ENCODE measurements at places on chromosomes 5 and 9.

- no peak for DNase-seq
Observed at GRCh38 chr5:19880859-19881436, 107.1 kb downstream of the CDH18 start.

DNA sequence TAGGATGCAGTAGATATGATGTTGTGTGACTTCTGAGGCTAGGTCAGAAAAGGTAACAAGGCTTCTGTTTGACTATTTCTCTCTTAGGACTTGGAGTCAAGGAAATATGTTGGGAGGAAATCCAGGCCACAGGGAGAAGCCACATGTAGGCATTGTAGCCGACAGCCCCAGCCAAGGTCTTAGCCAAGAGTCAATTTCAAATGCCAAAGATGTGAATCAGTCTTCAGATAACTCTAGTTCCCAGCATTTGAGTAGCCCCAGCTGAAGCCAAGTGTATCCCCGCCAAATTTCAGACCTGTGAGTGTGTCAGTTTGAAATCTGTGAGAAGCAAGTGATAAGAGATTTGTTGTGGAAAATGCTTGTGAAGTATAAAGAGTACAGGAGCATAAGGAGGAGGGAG is 38.1 kb upstream of the ISL1 start:
- DNase-seq = no peak

DNA sequence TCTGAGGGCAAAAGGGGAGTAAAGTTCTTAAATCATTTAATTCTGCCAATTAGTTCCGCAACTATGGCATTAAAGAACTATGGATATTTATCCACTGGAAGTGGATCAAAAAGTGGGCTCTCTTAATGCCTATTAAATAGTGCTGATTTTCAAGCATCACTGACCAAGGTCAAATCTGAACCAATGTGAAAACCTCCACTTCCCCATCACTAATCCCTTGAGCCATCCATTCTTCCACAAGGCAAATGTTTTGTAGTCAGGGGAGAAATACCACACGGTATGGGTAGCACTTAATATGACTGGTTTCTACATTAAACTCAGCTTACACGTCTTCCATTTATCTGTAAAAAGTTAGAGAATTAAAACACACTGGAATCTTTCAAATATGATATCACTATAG is 57.6 kb downstream of the MLLT3 start:
- DNase-seq = no peak

- no peak for DNase-seq
Observed at GRCh38 chr9:127154390-127155191, 32.2 kb upstream of the ANGPTL2 start.

- no peak for DNase-seq
Observed at GRCh38 chr5:105088961-105089360, 1526.4 kb upstream of the NUDT12 start.

DNA sequence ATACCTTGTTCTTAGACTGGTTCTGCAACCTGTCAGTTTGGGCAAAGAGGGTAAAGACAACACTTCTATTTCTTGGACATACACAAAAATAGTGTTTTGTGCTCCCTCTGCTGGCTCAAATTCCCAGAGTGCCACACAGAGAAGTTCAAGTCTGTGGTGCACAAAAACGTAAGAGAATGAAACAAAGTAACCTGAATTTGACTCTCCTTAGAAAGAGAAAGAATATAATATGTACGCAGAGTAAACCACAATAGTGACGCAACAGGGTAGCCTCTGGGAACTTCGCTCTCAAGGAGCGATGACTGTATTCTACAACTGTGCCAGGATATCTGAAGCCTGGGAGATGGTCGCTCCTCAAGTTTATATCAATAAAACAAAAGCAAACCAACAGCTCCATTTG is 18.5 kb downstream of the DDX31 start:
- DNase-seq = no peak

- DNase-seq = no peak
Observed at GRCh38 chr9:77839459-77840140, 191.5 kb upstream of the GNA14 start.

DNA sequence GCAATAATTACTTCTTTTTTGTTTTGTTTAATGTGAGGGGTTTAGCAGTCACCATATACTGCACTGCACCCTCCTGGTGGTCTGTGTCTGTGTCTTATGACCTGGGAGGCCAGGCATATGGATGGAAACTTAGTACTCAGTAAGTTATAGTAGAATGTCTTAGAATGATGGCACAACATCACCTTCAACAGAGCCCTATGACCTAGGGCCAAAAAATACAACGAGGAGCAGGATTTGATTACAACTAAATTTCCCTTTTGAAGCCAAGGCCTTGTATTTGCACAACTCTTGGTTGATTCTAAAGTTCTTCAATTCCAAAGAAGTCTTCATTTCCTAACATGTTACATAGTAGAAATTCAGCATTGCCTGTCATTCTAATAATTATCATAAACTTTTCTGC is 422.1 kb upstream of the PIK3R1 start:
- no peak for DNase-seq

- DNase-seq = no peak
Observed at GRCh38 chr5:118069452-118069851, 918.9 kb downstream of the DTWD2 start.

DNA sequence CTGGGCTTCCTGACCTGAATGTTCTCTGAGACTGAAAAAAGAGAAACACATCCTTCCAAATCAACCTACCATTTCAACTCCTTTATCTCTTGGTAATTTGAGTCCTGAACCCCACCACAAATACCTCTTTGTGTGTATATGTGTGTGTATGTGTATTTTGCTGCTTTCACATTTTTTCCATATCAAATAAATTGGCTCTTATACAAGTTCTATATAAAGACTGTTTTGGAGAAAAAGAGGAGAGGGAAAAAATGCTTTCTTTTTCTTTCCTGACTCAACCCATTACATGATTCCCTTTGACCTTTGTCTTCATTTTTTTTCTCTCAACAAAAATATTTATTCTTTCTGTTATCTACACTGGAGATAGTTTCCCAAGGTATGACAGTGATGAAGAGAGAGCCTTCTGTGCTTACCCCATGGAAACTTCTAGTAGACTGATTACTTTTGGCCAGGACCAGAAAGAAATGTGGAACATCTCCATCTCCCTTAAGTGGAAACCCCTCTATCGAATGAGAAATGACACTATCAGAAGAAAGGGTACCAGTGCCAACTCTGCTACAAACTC is 85.3 kb downstream of the PAPPA start:
- no peak for DNase-seq

DNA sequence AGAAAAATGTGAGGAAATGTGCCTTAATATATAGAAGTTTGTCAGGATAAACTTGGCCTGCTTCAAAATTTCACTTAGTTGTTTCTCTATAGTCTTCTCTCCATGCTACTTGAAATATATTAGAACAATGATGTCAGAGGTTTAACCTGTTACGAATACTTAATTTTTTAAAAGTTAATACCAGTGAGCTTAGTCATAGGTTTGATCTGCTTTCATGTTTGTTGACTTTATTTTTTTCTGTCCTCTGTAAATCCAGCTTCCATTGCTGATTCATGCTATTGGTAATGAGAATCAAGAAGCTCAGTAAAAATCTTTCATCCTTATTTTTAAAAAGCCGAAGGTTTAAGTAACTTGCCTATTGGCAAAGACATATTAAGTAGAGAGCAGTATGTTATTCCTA is 27.9 kb downstream of the BDP1 start:
- DNase-seq = no peak

GRCh38 chr9:90783964-90784363 is 17.7 kb upstream of the SYK start:
- no peak for DNase-seq

- DNase-seq = no peak
Observed at GRCh38 chr9:125690679-125691078, 16.3 kb downstream of the MAPKAP1 start.

- DNase-seq = no peak
Observed at GRCh38 chr9:83449983-83450382, 88.2 kb downstream of the FRMD3 start.

DNA sequence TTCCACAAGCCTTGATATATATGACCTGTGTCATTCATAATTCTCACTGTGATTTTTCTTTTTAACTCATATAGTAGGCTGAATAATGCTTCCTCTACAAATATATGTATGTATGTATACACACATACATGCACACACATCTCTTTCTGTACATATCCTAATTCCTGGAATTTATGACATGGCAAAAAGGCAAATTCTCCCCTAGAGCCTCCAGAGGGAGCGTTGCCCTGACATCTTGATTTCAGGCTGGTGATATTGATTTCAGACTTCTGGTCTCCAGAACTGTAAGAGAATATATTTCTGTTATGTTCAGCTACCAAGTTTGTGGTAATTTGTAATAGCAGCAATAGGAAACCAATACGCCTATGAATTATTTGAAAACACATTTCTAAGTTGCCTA is 166.6 kb upstream of the GAS1 start:
- DNase-seq = no peak

DNA sequence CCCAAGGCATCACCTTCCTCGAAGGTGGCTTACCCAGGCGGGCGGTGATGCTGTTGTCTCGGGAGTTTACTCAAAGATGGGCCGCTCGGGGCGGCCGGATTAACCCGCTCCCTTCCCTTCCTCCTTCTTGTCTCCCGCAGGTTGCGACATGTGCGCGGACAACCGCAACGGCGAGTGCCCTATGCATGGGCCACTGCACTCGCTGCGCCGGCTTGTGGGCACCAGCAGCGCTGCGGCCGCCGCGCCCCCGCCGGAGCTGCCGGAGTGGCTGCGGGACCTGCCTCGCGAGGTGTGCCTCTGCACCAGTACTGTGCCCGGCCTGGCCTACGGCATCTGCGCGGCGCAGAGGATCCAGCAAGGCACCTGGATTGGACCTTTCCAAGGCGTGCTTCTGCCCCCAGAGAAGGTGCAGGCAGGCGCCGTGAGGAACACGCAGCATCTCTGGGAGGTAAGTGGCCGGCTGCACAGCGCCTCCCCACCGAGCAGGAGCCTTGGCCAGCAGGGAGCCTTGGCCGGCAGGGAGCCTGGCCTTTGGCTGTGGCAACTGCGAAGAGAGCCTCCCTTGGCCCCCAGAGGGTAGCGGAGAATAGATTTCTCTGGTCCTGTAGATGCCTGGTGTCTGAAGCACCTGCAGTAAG is 10.6 kb downstream of the PRDM6 start:
- no peak for DNase-seq

DNA sequence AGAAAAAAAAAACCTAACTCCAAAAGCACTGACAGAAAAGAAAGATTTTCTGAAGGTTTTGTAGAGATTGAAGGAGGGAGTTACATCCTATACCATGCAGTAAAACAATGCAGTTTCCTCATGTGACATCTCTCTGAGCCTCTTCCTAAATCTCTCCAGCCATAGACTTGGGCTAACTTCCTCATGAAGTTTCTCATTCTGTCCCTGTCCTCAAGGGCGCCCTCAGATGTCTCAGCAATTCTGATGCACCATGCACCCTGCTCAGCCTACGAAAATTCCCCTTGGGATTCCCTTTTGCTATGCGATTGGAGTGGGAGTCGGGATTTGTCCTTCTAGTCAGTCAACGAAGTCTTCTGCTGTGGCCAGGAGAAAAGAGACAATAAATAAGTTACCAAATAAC is 68.9 kb downstream of the FAT2 start:
- DNase-seq = no peak

DNA sequence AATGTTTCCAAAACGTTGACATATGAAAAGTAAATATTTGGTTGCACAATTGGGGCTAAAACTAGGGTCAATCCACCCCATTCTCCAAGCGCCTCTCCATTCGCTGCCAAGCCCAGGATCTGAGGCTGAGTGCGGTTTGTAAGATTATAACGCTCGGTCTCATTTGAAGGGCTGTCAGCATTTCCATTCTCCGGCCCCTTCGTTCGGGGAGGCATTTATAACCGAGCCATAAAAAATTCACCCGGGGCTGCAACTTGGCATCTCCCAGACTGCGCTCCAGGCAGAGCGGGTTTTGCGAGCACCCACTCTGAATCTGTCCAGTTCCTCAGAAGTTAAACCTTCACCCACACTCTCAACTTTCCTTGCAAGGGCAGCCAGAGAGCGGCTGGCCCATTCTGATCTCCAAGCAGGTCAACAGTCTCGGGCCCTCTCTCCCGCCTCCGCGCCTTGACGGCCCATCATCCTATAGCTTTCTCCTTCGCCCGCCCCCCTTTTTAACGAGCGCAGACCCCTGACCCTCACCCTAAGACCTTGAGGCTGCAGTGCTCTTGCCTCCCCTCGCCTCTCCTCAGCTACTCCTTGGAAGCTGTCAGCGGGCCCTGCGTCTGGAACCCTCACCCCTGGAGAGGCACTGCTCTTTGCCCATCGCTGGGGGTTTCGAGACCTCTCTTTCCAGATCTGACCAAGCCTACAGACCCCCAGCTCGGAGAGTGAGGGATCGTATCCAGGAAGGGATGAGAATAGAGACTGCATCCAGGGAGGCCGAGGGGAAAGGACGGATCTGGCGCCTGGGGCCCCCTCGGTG is 1.1 kb downstream of the SLIT3 start:
- no peak for DNase-seq

GRCh38 chr9:132784286-132784830 is 93.7 kb downstream of the AK8 start:
- no peak for DNase-seq

DNA sequence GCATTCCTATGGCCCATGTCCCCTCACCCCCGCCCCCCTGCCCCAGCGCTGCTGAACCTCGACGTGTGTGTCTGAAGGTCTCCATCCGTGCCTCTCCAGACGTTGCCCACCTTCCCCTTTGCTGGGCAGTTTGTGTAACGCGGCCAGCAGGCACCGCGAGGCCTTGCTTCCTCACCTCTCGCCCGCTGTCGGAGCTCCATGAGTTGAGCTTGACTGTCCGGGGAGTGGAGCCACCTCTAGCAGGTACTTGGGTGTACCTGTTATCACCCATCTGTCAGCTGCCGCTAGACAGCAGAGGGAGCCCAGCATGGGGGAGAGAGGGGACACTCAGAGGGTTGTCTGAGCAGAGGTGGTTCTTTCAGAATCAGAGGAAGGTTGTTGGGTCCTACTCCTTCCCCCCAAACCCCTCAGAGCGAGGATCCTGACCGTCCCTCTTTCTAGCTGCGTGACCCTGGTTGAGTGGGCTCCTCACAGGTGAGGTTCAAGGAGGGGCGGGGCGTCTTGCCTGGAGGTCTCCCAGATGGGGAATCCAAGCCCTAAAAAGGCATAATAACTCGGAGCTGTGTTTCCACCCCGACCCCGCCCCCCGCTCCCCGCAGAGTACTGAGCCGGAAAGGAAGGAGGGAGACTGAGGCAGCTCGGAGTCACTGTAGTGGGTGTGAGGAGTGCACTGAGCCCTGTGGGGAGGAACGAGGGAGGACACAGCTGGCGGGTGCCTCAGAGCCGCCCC is 184.7 kb downstream of the C9orf50 start:
- DNase-seq = no peak

DNA sequence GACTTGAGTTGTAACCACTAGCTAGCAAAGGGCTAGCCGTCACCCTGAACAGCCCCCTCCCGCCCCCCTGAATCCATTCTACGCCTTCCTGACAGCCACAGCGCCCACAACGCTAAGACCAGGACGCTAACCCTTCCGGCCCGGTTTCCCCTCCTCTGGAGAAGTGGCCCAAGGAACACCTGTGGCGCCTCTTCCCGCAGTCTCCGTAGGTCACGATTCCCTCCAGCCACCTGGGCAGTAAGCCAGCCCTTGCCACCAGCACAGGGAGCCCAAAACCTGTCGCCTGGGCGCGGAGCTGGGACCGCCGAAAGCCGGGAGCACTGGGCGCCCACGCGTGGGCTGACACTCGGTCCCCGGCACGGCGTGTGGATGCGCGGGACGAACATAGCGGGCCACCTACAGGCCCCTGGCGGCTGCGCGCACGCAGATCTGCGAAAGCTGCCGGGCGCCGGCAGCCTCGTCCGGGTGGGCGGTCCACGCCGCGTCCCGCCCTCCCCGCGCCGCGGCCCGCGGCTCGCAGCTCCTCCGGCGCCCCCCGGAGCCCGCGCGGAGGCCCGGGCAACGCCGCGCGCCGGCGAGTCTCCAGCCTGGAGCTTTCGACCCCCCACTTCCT is 596 bp downstream of the IRF1 start:
- no peak for DNase-seq
